ENCODE measurements at places on chromosomes 16 and 17. TPM values are rescaled to one million over a fixed set of nuclear protein-coding genes. Genes with fewer than 3 reads are reported as not detected.

ADCY9 gene
- 13.6 TPM for total RNA-seq

USP43 gene
- 0.12 TPM for total RNA-seq

TM4SF5 gene
- total RNA-seq, result 0.22 TPM

OR3A3 gene
- total RNA-seq, result not detected

TXNL4B gene
- total RNA-seq, result 14.9 TPM

VAT1L gene
- total RNA-seq, result not detected

MED9 gene
- 13.5 TPM for total RNA-seq

SYCE1L gene
- 3.8 TPM for total RNA-seq

CLEC3A gene
- not detected for total RNA-seq

COG8 gene
- total RNA-seq, result 35.8 TPM

ARHGAP44 gene
- not detected for total RNA-seq

SSTR5 gene
- total RNA-seq, result not detected

DNAH17 gene
- total RNA-seq, result 0.22 TPM

EVI2B gene
- total RNA-seq, result 54.8 TPM

GH2 gene
- not detected for total RNA-seq
